ENCODE measurements at places on chromosomes 2 and 18. TPM values are rescaled to one million over a fixed set of nuclear protein-coding genes. Genes with fewer than 3 reads are reported as not detected.

DNA sequence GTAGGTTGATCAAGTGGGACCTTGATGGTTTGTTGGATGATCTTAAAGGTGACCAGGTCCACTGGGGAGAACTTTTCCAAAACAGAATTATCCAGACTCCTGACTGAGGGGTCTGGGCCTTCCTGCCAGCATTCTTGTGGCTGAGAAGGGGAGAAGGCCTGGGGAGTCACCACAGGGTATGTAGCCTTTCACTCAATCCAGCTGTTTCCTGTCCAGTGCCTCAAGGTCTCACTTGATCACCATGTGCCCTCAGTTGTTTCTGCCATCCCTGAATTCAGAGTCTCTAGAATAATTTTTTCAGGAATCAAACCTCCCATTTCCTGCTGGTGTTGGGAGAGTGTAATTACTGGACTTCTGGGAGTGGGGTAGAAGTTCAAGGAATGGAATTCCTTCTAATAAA lies 54.4 kb upstream of the TANC1 start:
- no peaks in the 10 kb centered on the region for H3K27me3 ChIP-seq
- H3K36me3 ChIP-seq: no peaks in the 10 kb centered on the region
- H3K27ac ChIP-seq: no peak overlapping the region
- DNase-seq: no peak

GRCh38 chr18:56889621-56890020 lies 238.5 kb downstream of the WDR7 start:
- H3K27me3 ChIP-seq: no peaks in the 10 kb centered on the region
- H3K4me1 ChIP-seq: peaks cover 18% of the 10 kb centered on the region
- no peak overlapping the region for H3K27ac ChIP-seq

GRCh38 chr2:85329181-85329651 lies 1.4 kb upstream of the TGOLN2 start:
- H3K36me3 ChIP-seq: no peaks in the 10 kb centered on the region
- H3K4me3 ChIP-seq: no peak overlapping the region
- no peak overlapping the region for H3K27ac ChIP-seq
- DNase-seq: no peak

- H3K27ac ChIP-seq: no peak overlapping the region
- no peak for DNase-seq
- no peak overlapping the region for H3K4me3 ChIP-seq
- H3K36me3 ChIP-seq: no peaks in the 10 kb centered on the region
Observed at GRCh38 chr18:59927246-59927825, 27.5 kb downstream of the PMAIP1 start.

GRCh38 chr2:213316001-213316735 lies 31.9 kb downstream of the SPAG16 start:
- no peak for DNase-seq
- H3K27ac ChIP-seq: no peak overlapping the region

DNA sequence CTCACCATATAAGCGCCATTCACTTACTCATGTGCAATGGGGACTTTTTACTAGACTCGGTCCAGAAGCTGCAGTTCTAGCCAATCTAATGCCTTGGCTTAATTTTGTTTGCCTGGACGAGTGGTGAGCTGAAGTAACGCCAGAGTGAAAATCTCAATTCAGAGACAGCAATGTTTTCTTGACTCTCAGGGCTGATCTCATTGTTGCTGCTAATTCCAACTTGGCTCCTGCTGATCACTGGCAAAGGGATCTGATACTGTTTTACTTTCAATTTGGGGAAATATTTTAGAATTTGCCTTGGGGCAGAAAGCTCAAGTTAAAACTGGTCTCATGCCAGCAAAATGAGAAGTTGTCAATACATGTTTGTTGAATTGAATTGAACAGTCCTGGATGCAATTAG lies 906.6 kb upstream of the CDH2 start:
- H3K27me3 ChIP-seq: no peaks in the 10 kb centered on the region
- no peaks in the 10 kb centered on the region for H3K36me3 ChIP-seq
- no peak overlapping the region for H3K4me3 ChIP-seq
- H3K27ac ChIP-seq: no peak overlapping the region

- H3K27me3 ChIP-seq: no peaks in the 10 kb centered on the region
- peak overlapping the region; percentile 27 for H3K27ac ChIP-seq
- DNase-seq: no peak
- H3K36me3 ChIP-seq: no peaks in the 10 kb centered on the region
Observed at GRCh38 chr2:55965966-55966365, 42.4 kb upstream of the EFEMP1 start.

DNA sequence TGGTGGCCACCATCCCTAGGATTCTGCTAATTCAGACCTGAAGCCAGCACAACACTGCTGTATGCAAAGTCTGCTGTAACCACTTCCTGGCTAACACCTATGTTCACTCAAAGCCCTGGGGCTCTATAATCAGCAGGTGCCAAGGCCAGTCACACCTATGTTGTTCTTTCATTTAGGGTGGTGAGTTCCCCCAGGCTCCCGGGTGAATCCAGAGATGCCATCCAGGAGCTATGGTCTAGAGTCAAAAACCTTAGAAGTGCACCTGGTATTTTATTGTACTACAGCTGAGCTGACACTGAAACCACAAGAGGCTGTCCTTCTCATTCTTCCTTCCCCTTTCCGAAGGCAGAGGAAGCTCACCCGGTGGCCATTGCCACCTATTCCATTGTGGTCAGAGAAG lies 46.2 kb upstream of the CCDC141 start:
- H3K27me3 ChIP-seq: no peaks in the 10 kb centered on the region
- no peaks in the 10 kb centered on the region for H3K36me3 ChIP-seq
- no peak overlapping the region for H3K27ac ChIP-seq
- H3K4me1 ChIP-seq: no peaks in the 10 kb centered on the region
- no peak for DNase-seq

DNA sequence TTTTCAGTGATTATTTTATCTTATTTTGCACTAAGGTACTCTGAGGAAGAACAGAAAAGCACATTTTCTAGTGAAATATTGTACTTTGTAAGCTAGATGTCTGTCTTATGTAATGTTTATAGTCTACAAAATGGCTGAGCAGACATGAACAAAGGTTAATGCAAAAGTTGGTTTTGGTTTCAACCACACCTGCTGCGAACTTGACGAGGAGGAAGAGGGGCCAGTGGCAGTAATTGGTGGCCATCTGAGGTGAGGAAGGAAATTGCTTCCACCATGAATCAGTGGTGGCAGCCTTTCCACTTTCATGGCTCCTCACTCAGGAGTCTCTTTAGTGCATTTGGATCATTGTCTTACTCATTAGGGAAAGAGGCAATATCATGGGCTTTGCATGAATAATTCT lies 894.2 kb downstream of the CNTNAP5 start:
- H3K27ac ChIP-seq: no peak overlapping the region
- no peaks in the 10 kb centered on the region for H3K4me1 ChIP-seq
- no peak overlapping the region for H3K4me3 ChIP-seq
- H3K36me3 ChIP-seq: no peaks in the 10 kb centered on the region
- DNase-seq: no peak
- H3K27me3 ChIP-seq: no peaks in the 10 kb centered on the region

DNA sequence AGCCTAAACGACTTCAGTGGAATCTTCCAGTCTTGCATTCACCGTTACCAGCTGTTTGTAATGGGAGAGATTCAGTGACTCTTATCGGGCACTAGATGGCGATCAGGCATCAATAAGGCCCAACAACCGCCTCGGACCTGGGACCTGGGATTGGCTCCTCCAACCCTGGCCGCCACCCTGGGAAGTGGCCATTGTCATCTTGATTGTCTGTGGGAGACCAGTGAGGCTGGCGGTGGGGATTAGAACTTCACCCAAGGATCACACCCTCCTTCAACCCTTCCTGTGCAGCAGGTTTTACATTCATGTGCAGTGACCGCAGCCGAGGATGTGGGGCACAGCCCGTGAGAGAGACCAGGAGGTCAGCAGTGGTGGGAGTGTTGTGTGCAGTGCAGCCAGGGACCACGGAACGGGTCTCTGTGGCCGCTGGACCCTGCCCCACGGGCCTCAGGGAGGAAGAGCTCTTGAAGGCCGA lies 85.3 kb downstream of the SPP2 start:
- H3K27me3 ChIP-seq: peaks cover 11% of the 10 kb centered on the region
- H3K27ac ChIP-seq: no peak overlapping the region
- no peak overlapping the region for H3K4me3 ChIP-seq
- peak; percentile 65 for DNase-seq
- no peaks in the 10 kb centered on the region for H3K4me1 ChIP-seq

- H3K27me3 ChIP-seq: no peaks in the 10 kb centered on the region
- H3K4me3 ChIP-seq: no peak overlapping the region
- no peak for DNase-seq
- H3K36me3 ChIP-seq: no peaks in the 10 kb centered on the region
- H3K4me1 ChIP-seq: no peaks in the 10 kb centered on the region
Observed at GRCh38 chr2:68500649-68501048, 33.3 kb downstream of the APLF start.

- no peak overlapping the region for H3K27ac ChIP-seq
- H3K36me3 ChIP-seq: no peaks in the 10 kb centered on the region
- H3K4me3 ChIP-seq: no peak overlapping the region
- DNase-seq: no peak
Observed at GRCh38 chr2:39948016-39948719, 169.1 kb upstream of the THUMPD2 start.

GRCh38 chr18:77062518-77063003 lies 70.0 kb downstream of the MBP start:
- H3K27me3 ChIP-seq: no peaks in the 10 kb centered on the region
- H3K36me3 ChIP-seq: no peaks in the 10 kb centered on the region
- peak overlapping the region; percentile 75 for H3K27ac ChIP-seq
- H3K4me3 ChIP-seq: no peak overlapping the region

DNA sequence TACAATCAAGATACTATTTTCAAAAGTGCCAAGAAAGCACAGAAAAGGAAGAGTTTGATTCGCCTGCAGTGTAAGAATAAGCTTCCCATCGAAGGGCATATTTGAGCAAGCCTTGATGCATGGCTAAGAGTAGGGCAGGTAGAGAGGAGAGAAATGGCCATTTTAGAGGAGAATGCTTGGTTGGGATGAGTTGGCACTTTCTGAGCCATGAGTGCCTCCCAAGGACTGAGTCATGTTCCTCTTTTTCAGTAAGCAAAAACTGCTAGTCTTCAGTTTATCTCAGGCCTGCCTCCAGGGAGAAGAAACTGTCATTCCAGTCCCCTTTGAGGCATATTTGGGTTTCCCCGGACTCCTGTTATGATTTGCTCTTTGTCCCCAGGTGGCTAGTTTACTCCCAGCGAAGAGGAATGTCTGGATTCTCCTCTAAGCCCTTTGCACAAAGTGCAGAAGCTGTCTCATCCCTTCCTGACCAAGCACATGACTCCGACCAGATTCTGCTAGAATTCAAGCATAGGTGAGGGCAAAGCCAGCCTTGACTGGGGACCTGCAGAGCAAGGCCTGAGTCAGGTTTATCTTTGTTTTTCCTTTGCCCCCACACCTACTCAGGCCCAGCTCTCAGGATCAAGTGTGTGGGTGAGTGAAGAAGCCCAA lies 115.2 kb downstream of the TTC32 start:
- no peak for DNase-seq
- no peaks in the 10 kb centered on the region for H3K27me3 ChIP-seq
- H3K4me3 ChIP-seq: no peak overlapping the region
- no peaks in the 10 kb centered on the region for H3K4me1 ChIP-seq
- H3K27ac ChIP-seq: no peak overlapping the region

- no peaks in the 10 kb centered on the region for H3K4me1 ChIP-seq
- H3K27me3 ChIP-seq: no peaks in the 10 kb centered on the region
- H3K27ac ChIP-seq: no peak overlapping the region
- DNase-seq: no peak
- no peak overlapping the region for H3K4me3 ChIP-seq
- H3K36me3 ChIP-seq: no peaks in the 10 kb centered on the region
Observed at GRCh38 chr2:116061023-116061422, 1618.6 kb downstream of the DPP10 start.

GRCh38 chr18:42025491-42025890 lies 70.5 kb downstream of the PIK3C3 start:
- no peak overlapping the region for H3K4me3 ChIP-seq
- no peak overlapping the region for H3K27ac ChIP-seq
- H3K36me3 ChIP-seq: no peaks in the 10 kb centered on the region

DNA sequence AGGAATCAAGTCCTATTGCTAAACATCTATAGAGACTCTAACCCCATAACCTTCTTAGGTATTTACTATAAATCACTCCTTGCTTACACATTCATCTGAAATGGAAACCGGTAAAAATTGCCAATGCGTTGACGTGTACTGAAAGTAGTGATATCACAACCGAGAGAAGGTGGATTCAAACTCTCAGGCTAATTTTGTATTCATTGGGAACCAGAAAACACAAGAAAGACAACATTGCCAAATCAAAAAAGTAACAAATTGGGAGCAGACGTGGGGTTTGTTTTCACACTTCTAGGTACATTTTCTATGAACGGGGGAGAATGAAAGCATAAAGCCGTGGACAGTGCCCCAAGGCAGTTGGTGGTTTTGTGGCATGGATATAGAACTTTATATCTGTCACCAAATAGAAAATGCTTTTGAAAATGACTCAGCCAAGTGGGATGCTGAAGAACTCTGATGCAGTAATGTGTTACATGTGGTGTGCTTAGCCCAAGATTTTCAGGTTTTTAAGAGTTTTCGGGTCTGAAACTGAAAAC lies 155.1 kb upstream of the RASGRP3 start:
- H3K4me1 ChIP-seq: peaks cover 36% of the 10 kb centered on the region
- H3K27me3 ChIP-seq: no peaks in the 10 kb centered on the region
- no peak overlapping the region for H3K4me3 ChIP-seq

GRCh38 chr2:165369131-165369897 lies 100.2 kb upstream of the CSRNP3 start:
- no peak overlapping the region for H3K4me3 ChIP-seq
- H3K4me1 ChIP-seq: no peaks in the 10 kb centered on the region
- no peak overlapping the region for H3K27ac ChIP-seq
- no peaks in the 10 kb centered on the region for H3K27me3 ChIP-seq

- no peak overlapping the region for H3K27ac ChIP-seq
- H3K36me3 ChIP-seq: no peaks in the 10 kb centered on the region
- no peak for DNase-seq
- H3K4me1 ChIP-seq: peaks cover 15% of the 10 kb centered on the region
Observed at GRCh38 chr2:160064916-160065315, 2.5 kb upstream of the PLA2R1 start.

DNA sequence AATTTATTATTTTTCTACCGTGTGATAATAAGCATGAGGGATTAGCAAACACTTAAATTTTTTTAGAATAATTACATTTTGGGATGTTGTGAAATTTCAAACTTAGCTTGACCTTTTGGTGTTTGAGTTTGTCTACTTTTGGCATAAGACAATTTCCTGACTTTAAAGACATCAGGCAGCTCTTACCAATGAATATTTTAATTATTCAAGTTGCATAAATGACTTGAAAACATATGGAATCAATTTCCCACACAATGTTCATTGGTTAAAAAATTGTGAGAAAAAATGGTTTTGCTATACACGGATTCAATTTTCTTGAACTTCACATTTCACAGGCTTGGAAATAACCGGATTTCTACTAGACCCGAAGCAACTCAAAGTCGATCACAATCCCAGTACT lies 243.4 kb downstream of the IKZF2 start:
- H3K27me3 ChIP-seq: no peaks in the 10 kb centered on the region
- H3K27ac ChIP-seq: no peak overlapping the region
- no peak overlapping the region for H3K4me3 ChIP-seq
- DNase-seq: no peak
- H3K4me1 ChIP-seq: peaks cover 4% of the 10 kb centered on the region

CYP1B1 gene
- total RNA-seq: 24.6 TPM

RIF1 gene
- 31.3 TPM for total RNA-seq

PCGF1 gene
- 8.9 TPM for total RNA-seq

RFTN2 gene
- 8.6 TPM for total RNA-seq

C1GALT1C1L gene
- total RNA-seq: 1.8 TPM

EVX2 gene
- total RNA-seq: 4.6 TPM

TUBA3E gene
- not detected for total RNA-seq

COLEC12 gene
- total RNA-seq: 20.5 TPM

WNT10A gene
- not detected for total RNA-seq

Measured in sigmoid colon (tissue), 7 donors.